Activated naive CD8-positive, alpha-beta T cell treated with anti-CD3 and anti-CD28 coated beads, Interleukin-2, amount 10 ng/mL, durations not matched to agents 7 days and 5 days (primary cell): ENCODE measurements at places on chromosomes 16 and 17. TPM values are rescaled to one million over a fixed set of nuclear protein-coding genes. Genes with fewer than 3 reads are reported as not detected.

HOXB7 gene
- total RNA-seq = 0.80 TPM

CSH1 gene
- not detected for total RNA-seq

AGRP gene
- total RNA-seq = not detected

DNA sequence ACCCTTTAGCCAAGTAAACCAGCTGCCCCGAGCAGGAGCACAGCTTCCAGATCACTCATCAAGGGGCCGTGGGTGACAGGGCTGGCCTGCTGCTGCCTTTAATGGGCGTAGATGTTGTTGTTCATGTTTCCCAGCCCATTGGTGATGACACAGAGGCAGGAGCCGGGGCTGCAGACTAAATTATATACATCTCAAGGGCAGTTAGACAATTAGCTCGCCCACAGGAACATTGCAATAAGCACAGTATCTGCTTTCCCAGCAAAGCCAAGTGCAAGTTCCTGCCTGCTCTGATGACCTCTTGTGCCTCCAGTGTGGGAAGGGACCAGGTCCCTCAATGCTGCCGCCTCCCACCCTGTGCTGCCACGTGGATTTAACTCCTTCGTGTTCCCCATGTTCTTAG is 485.8 kb downstream of the MAF start:
- DNase-seq = no peak
- no peak overlapping the region for H3K4me3 ChIP-seq
- no peaks in the 10 kb centered on the region for H3K4me1 ChIP-seq
- no peak overlapping the region for H3K27ac ChIP-seq
- peaks cover 6% of the 10 kb centered on the region for H3K27me3 ChIP-seq

- DNase-seq = no peak
- peak overlapping the region; percentile 72 for H3K27ac ChIP-seq
- peaks cover 14% of the 10 kb centered on the region for H3K4me1 ChIP-seq
- peaks cover 11% of the 10 kb centered on the region for H3K27me3 ChIP-seq
- H3K36me3 ChIP-seq = no peaks in the 10 kb centered on the region
Measured at GRCh38 chr17:7403043-7403726, 712 bp downstream of the TMEM256 start.

DNA sequence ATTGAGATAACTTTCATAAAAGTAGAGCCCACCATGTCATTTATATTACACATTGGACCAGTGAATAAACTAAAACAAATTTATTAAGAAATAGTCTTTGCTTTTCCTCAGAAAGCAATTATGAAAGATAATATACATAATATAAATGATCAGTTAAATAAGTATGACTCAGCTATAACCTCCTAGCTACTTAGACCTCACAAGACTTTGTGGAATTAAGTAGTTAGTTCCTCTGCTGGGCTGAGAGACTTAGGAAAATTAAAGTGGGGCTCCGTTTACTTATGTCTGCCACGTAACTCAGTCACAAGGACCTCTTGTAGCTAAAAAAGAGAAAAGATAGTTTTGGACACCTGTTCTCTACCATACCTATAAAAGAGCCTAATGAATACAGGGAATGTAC is 76.9 kb downstream of the MRTFB start:
- no peaks in the 10 kb centered on the region for H3K4me1 ChIP-seq
- no peak for DNase-seq
- H3K27ac ChIP-seq = no peak overlapping the region
- H3K4me3 ChIP-seq = no peak overlapping the region

DNA sequence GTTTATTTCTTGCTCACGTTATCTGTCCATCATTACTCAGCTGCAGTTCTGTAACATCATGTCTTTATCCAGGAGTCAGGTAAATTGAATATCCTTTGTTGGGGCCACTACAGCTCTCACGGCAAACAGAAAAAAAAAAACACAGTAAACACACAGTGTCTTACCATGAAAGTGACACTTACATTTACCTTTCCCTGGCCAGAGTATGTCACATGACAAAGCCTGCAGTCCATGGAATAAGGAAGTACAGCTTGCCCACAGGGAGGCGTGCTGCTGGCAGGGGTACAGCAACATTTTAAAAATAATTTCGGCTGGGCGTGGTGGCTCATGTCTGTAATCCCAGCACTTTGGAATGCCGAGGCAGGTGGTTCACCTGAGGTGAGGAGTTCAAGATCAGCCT is 85.7 kb upstream of the HS3ST4 start:
- no peak for DNase-seq
- H3K4me3 ChIP-seq = no peak overlapping the region
- no peak overlapping the region for H3K27ac ChIP-seq
- no peaks in the 10 kb centered on the region for H3K36me3 ChIP-seq
- H3K4me1 ChIP-seq = no peaks in the 10 kb centered on the region
- H3K27me3 ChIP-seq = no peaks in the 10 kb centered on the region
